Body of pancreas (tissue), 4 donors: ENCODE measurements at places on chromosomes 5 and 9. TPM values are rescaled to one million over a fixed set of nuclear protein-coding genes. Genes with fewer than 3 reads are reported as not detected.

DNA sequence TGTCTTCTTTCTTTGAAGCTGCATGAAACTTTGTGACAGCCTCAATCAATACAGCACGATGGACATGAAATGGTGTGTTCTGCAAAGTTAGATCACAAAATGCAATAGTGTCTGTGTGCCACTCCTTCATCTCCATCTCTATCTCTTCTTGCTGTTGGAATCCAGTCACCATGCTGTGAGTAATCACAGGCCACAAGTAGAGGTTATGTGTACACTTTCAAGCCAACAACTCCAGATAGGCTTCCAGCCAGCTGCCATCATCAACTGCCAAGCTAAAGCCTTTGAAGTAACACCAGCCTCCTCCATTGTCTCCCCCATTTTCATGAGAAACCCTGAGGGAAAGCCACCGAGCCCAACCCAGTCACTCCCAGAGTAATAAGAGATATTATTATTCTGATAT is 360.6 kb downstream of the PTPRD start:
- no peaks in the 10 kb centered on the region for H3K27me3 ChIP-seq
- H3K4me3 ChIP-seq: no peak overlapping the region
- H3K4me1 ChIP-seq: no peaks in the 10 kb centered on the region

GRCh38 chr5:52710310-52710971 is 77.3 kb upstream of the ITGA1 start:
- no peak overlapping the region for H3K4me3 ChIP-seq
- no peaks in the 10 kb centered on the region for H3K36me3 ChIP-seq

DNA sequence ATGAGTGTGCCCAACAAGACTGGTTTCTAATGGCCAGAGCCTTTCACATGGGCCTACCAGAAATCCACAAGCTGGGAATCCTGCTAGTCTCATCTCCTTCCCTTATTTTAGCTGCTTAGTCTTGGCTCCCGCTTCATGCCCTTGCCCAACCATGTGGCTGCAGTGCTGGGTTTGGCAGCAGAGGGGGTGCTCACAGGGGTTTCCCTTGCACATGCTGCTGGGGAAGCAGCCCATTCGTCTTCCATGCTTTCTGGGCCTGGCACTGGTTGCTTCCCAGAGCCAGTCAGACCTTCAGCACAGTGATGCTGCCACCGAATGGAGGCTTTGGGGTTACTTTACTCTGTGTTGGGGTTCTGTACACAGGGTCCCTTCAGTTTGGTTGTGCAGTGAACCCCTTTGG is 26.3 kb downstream of the SLC46A2 start:
- no peaks in the 10 kb centered on the region for H3K4me1 ChIP-seq
- no peak overlapping the region for H3K27ac ChIP-seq
- peaks cover 4% of the 10 kb centered on the region for H3K36me3 ChIP-seq
- no peak for DNase-seq
- H3K4me3 ChIP-seq: no peak overlapping the region

The NRG2 gene
- 6.5 TPM for total RNA-seq

GRCh38 chr5:170681013-170681433 is 102.5 kb upstream of the GABRP start:
- no peak overlapping the region for H3K27ac ChIP-seq
- peak; percentile 18 for DNase-seq
- no peaks in the 10 kb centered on the region for H3K27me3 ChIP-seq

GRCh38 chr9:121895818-121896544 is 197.1 kb downstream of the TTLL11 start:
- no peaks in the 10 kb centered on the region for H3K27me3 ChIP-seq
- H3K4me3 ChIP-seq: no peak overlapping the region
- DNase-seq: peak; percentile 76
- H3K27ac ChIP-seq: no peak overlapping the region
- H3K36me3 ChIP-seq: no peaks in the 10 kb centered on the region

DNA sequence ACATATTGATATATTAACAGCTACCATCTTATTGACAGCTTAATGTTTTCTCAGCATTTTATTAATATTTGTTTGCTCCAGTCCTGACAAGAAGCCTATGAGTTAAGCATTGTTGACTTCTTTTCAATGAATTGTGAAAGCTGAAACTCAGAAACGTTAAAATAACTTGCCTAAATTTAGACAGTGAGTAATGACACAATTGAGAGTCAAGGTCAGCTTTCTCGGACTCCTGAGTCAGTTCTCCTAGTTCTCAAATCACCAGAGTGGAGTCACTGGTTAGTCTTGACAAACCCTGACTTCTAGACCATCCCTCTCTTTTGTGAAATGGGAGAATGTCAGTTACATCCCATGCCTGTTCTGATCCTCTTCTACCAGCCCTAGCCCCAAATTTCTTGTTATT is 222.7 kb upstream of the ACO1 start:
- no peaks in the 10 kb centered on the region for H3K4me1 ChIP-seq
- H3K36me3 ChIP-seq: no peaks in the 10 kb centered on the region
- no peaks in the 10 kb centered on the region for H3K27me3 ChIP-seq
- no peak for DNase-seq
- no peak overlapping the region for H3K4me3 ChIP-seq

The CDKN2B-AS1 gene
- not detected for total RNA-seq

DNA sequence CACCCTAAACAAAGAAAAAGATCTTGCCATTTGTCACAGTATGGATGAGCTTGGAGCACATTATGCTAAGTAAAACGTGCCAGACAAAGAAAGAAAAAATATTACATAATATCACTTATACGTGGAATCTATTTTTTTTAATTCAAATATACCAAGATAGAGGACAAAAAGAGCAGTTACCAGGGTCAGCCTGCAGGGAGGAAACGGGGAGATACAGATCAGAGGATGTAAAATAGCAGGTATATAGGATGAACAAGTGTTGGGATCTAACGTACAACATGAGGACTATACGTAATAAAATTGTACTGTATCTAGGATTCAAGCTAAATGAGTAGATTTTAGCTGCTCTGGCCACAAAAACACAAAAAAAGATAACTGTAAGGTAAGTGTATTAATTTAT is 247.5 kb downstream of the TMEM161B start:
- no peaks in the 10 kb centered on the region for H3K36me3 ChIP-seq
- H3K27me3 ChIP-seq: no peaks in the 10 kb centered on the region
- H3K4me3 ChIP-seq: no peak overlapping the region
- DNase-seq: no peak

The LHX6 gene
- not detected for total RNA-seq

DNA sequence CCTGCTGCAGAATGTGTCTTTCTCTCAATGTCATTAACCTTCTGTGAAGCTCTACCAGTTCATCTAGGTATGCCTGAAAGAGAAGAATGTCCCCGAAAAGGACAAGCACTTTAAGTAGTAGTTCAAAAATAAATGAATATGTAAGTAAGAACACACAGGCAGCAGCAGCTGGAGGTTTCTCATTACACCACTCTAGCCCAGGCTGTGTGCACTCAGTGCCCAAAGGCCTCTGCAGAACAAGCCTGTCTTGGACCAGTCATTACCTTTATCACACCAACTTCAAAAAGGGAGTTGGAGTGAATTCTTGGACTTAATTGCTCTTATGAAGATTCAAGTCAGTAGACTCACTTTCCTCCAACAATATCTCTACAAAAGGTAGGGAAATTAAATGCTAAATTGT is 268.8 kb downstream of the MLLT3 start:
- H3K27ac ChIP-seq: peak overlapping the region; percentile 55
- H3K36me3 ChIP-seq: no peaks in the 10 kb centered on the region
- peak; percentile 49 for DNase-seq
- H3K27me3 ChIP-seq: no peaks in the 10 kb centered on the region
- peaks cover 51% of the 10 kb centered on the region for H3K4me1 ChIP-seq
- no peak overlapping the region for H3K4me3 ChIP-seq

- H3K36me3 ChIP-seq: no peaks in the 10 kb centered on the region
- H3K27me3 ChIP-seq: no peaks in the 10 kb centered on the region
- no peak for DNase-seq
- no peak overlapping the region for H3K27ac ChIP-seq
Observed at GRCh38 chr5:82636591-82636990, 358.4 kb upstream of the RPS23 start.

DNA sequence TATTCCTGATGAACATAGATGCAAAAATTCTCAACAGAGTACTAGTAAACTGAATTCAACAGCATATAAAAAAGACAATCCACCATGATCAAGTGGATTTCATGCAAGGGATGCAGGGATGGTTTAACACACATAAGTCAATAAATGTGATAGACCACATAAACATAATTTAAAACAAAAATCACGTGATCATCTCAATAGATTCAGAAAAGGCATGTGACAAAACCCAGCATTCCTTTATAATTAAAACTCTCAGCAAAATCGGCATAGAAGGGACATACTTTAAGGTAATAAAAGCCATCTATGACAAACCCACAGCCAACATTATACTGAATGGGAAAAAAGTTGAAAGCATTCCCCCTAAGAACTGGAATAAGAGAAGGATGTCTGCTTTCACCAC is 166.9 kb upstream of the TRIM32 start:
- H3K4me3 ChIP-seq: no peak overlapping the region
- H3K27me3 ChIP-seq: no peaks in the 10 kb centered on the region
- no peak for DNase-seq
- H3K36me3 ChIP-seq: no peaks in the 10 kb centered on the region
- H3K27ac ChIP-seq: no peak overlapping the region

DNA sequence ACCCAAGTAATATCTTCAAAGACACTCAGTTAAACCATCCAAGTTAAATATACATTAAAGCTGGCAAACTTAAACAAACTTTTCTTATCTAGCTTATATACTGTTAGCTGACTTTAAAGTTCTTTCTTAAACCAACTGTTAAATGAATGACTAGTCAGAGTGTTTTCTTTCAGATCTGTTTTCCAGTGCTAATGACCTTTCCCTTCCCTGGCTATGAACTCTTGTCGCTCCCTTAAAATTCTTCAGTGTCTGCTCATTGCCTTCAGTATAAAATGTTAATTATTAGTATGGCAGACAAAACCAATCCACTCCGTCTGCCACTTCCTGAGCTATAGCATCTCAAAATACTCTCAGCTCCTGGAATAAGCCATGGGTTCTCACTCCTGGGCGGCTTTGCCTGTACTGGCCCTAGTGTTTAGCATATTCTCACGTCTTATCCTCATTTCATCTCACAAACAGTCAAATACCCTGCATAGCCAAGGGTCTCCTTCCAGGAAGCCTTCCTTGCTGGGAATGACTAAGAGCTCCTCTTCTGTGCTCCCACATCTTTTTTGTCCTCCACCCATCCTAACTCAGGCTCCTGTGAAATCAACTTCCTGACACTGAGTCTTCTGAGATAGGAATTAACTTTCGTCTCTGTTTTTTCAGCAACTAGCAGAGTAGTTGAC is 87.7 kb downstream of the VCAN start:
- H3K27me3 ChIP-seq: no peaks in the 10 kb centered on the region
- DNase-seq: no peak
- no peaks in the 10 kb centered on the region for H3K36me3 ChIP-seq
- no peak overlapping the region for H3K4me3 ChIP-seq
- no peak overlapping the region for H3K27ac ChIP-seq
- H3K4me1 ChIP-seq: peaks cover 14% of the 10 kb centered on the region

GRCh38 chr5:8196061-8196460 is 327.1 kb downstream of the MTRR start:
- no peak for DNase-seq
- no peak overlapping the region for H3K4me3 ChIP-seq
- H3K36me3 ChIP-seq: no peaks in the 10 kb centered on the region
- H3K4me1 ChIP-seq: no peaks in the 10 kb centered on the region
- H3K27ac ChIP-seq: no peak overlapping the region

DNA sequence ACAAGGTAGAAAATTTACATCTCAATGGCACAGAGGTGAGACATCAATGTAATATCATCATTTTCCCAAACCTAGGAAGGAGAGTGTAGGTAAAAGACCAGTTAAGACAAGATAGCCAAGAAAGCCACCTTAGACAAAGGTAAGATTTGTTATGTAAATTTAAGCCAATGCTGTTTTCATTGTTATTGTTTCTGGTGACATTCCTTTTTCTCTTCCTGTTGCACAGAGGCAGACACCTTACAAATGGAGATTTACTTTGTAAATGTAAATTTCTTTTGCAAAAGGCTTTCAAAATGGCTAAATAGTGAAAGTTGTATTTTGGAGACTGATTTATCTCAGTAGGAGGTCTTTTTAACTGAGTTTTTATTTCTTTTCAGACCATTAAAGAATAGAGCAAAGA is 159.1 kb downstream of the YIPF5 start:
- no peaks in the 10 kb centered on the region for H3K36me3 ChIP-seq
- H3K27me3 ChIP-seq: no peaks in the 10 kb centered on the region
- H3K4me1 ChIP-seq: no peaks in the 10 kb centered on the region
- no peak overlapping the region for H3K27ac ChIP-seq

The PTPRD gene
- total RNA-seq: 4.9 TPM

DNA sequence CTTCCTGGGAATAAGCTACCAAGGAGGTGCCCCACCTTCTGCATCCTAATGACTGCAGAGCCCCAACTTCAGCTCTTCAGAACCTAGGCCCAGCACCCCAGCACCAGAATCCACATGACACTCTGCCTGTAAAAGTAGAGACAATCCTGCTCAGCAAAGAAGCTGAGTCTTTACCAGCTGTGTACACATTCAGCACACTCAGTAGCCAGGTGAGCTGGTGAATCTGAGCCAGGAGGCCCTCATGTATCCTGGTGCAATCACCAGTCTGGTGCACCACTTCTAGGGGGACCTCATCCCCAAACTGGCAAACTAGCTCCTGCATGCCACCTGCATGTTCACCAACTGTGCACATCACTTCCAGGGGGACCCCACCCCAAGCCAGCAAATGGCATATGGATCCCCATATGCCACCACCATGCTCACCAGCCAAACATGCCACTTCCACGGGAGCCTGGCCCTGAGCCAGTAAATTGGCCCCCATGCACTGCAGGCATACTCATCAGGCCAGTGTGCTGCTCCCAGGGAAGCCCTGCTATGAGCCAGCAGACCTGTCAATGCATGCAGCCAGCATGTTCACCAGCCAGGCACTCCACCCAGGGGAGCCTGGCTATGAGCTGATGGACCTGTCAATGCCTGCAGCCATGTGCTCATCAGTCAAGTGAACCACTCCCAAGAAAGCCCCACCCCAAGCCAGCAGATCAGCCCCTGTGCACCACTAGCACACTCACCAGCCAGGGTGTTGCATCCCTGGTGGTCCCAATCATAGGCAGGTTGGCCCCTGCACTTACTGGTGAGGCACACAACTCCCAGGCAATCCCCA is 15.6 kb upstream of the BTNL9 start:
- H3K36me3 ChIP-seq: no peaks in the 10 kb centered on the region
- H3K4me1 ChIP-seq: no peaks in the 10 kb centered on the region
- peak; percentile 64 for DNase-seq
- no peak overlapping the region for H3K27ac ChIP-seq
- H3K27me3 ChIP-seq: no peaks in the 10 kb centered on the region

The CYLC2 gene
- not detected for total RNA-seq

DNA sequence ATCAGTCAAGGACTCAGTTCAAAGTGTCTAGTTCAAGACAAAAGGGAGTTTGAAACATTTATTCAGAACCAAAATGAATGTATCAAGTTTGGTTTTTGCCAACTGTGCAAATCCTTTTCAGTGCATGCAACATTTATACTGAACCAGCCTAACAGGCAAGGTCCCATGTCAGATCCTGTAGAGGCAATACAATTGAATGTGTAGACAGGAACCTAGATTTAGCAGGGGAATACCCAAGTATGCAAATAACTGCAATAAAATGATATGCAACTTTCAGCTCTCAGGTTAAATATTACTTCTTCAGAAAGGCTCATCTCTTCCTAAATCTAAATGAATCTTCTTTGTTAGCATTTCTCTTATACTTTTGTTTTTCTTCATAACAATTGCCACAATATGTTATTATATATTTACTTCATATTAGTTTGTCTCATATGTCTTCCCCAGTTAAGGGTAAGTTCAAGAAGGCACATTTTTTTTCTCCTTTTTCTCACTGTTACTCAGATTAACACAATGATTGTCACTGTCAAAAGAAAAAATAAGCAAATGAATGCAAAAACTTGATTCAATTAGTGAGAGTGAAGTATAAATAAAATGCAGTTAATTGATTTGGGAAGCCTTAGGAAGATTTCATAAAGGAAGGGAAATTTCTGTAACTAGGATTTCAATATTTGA is 163.9 kb upstream of the RASA1 start:
- no peaks in the 10 kb centered on the region for H3K4me1 ChIP-seq
- no peak overlapping the region for H3K4me3 ChIP-seq
- no peaks in the 10 kb centered on the region for H3K27me3 ChIP-seq
